Stimulated activated CD4-positive, alpha-beta T cell treated with anti-CD3 and anti-CD28 coated beads, TNF-alpha, amount 100 ng/mL, for 1 hour (primary cell): ENCODE measurements at places on chromosomes 6 and 20.

- no peak for DNase-seq
These were observed 836.0 kb downstream of the MAFB start for GRCh38 chr20:39853050-39853449.

DNA sequence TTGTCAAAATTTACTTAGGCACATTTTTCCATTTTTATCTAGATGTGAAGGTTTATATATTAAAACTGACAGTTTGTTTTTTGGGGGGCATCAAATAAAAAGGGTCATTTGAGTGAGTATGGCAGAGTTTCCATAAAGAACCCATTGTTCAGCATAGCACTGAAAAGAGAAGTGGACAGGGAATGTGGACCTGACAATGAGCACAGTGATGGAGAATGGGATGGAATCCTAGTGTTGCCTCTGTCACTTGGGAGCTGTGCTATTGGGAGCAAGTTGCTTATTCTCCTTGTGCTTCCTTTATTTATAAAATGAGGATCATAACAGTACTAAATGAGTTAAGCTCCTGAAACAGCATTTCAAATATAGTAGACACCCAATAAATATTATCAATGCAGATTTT is 130.7 kb upstream of the SIM1 start:
- DNase-seq, result no peak

- DNase-seq, result no peak
These were observed 36.1 kb downstream of the SLC22A2 start for GRCh38 chr6:160222491-160222890.

DNA sequence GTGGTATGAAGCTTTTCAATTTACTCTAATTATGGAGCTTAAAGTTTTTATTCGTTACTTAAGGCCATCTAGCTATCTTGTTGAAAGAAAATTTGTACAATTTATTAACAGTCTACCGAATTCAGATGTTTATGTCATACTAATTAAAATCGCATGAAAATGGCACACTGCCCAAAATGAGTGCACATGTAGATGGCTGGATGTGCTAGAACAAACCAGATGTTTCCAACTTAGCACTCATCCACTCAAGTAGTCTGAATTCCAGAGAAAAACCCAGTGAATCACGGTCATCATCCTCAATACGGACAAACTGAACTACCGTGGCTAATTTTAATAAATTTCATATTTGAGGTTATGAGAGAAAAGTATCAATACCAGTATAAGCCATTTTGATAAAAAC is 70.4 kb downstream of the COL12A1 start:
- DNase-seq, result no peak

DNA sequence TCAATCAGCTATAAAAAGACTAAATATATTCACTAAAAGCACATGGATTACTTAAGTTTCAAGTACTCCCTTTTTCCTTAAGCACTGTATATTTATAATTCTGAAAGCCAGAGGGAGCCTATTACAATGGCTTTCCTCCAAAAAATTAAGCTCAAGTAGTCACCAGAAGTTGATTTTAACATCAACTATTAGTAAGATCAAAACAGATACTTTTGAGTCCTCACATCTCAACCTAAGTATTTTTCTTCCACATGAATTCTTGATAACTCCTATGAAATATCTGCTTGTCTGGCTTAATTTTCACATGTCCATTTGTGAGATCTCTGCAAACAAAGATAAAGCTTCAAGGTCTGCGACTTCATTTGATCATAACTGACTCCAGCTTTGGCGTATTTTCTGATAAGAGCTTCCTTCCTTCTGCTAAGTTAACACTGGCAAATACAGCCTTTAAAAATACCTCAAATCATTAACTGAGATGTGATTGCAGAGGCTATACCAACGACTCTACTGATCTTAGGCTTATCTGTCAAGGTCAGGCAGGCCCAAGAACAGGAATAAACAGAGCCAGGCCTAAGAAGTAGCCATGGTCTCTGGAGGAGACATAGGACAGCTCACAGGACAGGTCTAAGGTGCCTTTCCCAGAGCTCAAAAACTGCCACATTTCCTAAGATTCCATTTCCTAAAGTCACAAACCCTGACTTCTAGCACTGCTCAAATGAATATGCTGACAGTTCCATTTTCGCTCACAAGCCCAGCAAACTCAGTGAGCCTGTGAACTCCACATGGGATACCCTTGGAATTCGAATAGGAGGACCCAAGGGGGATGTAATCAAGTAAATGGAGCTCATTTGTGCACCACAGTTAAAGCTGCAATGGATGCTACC is 10.0 kb downstream of the SNX5 start:
- no peak for DNase-seq
